Foreskin keratinocyte (primary cell): ENCODE measurements at places on chromosomes 16 and 17.

DNA sequence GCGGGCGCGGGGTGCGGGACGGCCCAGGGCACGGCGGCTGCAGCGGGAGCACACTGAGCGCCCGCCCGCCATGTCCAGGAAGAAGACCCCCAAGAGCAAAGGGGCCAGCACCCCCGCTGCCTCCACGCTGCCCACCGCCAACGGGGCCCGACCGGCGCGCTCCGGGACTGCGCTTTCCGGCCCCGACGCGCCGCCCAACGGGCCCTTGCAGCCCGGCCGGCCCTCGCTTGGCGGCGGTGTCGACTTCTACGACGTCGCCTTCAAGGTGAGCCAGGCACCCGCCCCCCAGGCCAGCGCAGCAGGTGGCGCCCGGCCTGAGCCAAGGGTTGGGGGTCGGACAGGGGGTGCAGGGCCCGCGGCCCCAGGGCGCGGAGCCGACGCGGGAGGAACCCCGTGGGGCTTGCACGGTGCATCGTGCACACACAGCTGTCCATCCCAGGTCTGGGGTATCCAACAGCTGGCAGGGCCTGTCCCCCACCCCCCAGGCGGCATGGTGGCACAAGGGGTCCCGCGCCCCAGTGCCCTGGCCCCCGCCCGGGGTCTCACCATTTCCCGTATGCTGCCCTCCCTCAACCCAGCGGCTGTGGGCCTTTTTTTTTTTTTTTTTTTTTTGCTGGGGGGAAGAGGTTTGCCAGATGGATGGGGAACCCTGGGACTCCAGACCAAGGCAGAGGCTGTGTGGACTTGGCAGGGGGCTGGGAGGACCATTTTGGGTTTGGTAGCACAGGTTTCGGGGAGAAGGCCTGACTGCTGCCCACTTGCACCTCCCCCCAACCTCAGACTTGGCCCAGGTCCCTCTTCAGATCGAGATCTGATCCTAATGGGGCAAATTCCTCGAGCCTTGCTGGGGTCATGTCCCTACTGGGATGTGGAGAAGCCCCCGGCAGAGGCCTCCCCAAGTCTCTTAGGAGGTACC is 547 bp downstream of the RAB26 start:
- DNase-seq: no peak

DNA sequence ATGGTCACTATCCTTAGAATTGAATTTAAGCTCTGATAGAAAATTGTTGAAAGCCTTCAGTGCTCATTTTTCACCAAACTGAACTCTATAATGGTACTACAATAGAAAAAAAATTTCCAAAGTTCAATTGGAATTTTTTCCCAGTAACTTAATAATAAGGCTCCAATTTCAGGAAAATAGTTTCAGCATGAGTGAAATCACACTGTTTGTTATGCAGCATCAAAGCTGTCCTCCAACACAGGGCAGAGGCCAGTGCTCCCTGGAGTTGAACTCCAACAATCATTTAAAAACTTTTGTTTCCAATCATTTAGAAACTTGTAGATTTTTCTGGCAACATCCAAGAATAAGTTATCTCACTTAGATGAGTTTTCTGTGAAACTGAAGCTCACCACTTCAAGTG is 103.1 kb upstream of the HSBP1 start:
- DNase-seq: no peak

DNA sequence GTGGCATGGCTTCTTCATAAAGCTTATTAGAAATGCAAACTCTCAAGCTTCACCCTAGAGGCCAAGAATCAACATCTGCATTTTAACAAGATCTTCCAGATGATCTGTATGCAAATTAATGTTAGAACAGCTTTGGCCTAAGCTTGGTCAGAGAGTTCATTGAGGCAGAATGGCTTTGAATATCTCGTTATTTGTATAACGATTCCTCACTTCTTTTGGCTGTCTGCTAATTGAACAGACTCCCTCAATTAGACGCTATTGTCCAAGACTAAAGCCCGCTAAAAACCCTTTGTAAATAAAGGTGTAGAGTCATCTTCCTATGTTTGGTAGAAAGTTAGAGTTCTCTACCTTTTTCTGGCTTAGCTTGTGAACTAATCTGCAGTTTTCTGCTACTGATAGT is 1453.7 kb downstream of the CDH8 start:
- DNase-seq: no peak

GRCh38 chr16:85554889-85555718 is 58.0 kb upstream of the GSE1 start:
- DNase-seq: peak; percentile 34

DNA sequence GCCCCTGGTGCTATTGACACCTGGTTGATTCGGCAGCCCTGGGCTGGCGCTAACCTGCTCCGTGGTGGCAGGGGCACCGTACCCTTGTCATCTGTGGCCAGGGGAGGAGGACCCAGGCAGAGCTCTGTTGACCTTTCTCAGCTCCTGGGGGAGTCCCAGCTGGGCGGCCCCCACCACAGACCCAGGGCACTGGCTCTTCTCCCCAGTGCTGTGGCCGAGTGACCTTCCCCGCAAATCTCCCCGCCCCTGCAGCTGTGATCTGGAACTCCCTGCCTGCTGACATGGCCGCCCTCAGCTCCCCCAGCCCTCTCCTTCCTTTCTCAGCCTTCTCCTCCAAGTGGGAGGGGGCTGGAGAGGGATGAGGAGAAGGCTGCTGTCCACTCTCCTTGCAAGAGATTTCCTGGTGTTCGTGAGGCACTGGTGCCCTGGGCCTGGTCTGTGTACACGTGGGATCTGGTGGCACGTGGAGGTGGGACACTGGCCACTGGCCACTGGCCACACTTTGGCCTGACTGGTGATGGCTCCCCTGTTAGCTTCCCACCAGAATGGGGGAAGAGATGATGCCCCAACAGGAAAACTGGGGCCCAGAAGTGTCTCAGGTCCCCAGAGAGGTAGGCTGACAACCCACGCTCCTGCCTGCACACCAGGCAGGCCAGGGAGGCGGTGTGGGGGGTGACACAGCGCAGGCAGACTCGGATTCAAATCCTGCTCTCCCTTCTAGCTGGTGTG is 8.2 kb downstream of the FMNL1 start:
- no peak for DNase-seq

DNA sequence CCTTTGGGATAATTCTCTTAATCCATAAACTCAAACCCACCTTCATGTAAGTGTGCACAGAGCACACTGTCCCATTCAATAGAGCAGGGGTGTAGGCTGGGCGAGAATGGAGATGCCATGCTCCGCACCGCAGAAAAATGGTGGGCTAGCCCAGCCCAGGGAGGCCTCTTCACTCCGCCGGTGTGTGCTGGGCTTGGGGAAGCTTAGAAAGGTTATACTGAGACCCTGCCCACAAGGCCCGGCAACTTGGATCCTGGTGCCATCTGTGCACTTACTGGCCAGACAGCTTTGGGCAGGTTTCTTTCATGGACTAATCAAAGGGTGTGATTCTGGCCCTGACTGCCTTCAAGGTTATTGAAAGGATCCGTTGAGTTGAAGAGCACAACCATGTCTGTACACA is 3.7 kb upstream of the STAT5A start:
- no peak for DNase-seq

DNA sequence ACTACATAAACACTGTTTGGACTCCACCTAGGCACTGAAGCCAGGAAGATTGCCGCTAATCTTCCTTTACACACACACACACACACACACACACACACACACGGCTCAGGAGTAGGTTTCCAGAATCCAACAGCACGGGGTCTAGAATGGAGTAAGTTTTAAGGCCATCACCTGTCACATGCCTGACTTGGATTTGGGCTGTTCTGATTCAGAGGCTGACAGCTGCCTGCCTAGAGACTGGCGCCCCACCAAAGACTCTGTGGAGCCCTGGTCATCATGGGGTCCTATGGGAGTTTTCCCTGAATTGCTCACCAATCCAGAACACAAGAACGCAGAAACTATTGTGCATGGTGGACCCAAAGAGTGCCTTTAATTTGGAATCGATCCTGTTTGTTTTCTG is 10.9 kb downstream of the CDRT4 start:
- no peak for DNase-seq

- DNase-seq: no peak
These were observed 17.7 kb downstream of the RAI1 start for GRCh38 chr17:17698869-17699351.

- no peak for DNase-seq
These were observed 284.2 kb downstream of the SNX29 start for GRCh38 chr16:12260647-12261262.

DNA sequence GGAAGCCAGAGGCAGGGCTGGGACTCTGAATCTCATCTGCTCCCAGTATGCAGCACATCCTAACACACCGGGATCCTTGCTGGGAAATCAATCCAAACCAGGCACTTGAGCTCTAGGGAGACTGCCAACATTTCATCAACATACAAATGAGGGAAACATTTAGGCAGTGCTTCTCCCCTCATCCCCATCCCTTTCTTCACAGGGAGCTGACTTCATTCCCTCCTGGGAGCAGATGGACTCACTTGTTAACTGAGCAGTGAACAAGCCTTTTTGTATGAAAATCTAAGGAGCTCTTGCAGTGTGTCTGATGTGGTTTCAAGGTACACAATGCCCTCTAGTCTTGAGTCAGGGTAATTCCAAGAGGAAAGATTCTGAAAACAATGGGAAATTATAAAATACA is 96.3 kb downstream of the TMEM114 start:
- no peak for DNase-seq

DNA sequence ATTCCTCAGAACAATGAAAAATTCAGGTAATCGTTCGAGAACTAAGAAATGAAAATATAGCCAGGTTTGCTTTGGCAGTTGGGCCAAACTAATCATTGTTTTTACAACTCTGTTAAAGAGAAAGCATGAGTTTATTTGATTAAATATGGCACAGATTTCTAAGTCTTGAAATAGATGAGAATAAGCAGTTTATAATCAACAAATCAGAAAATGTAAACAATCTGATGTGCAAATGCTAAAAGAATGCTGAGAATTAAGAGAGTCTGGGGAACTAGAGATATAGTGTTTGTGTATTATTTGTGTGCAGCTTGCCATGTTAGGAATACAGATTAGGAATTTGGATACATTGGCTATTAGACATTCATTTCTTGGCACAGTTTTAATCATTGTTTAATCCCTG is 212.5 kb downstream of the TANC2 start:
- DNase-seq: no peak

DNA sequence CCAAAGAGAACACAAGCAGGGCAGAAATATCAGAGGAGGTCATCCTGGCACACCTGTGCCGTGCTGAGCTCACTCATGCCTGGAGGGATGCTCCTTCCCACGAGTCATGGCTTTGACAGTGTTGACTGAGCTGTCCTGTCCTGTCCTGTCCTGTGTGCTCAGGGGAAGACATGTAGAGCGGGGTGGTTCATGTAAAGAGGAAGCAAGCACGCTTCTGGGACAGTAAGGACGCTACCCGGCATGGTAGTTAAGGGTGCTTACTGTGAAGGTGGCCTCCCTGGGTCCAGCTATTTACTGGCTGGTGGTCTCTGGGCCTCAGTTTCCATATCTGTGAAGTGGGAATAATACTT is 398 bp downstream of the LGALS9 start:
- peak; percentile 71 for DNase-seq

GRCh38 chr16:2208308-2208707 is 2.4 kb downstream of the BRICD5 start:
- no peak for DNase-seq

DNA sequence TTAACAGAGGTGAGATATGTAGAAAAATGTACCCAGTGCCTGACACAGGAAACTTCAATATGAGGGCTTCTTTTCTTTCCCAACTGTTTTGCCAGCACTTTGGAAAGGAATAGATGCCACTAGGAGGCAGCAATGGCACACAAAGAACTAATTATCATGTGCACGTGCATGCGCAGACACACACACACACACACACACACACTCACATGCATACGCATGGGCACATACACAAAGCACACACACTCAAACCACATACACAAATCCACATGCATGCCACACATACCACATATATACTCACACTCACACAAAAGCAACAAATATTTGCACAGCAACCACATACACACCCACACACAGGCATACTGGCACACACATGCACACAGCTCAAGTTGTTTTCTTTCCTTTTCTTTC is 8.8 kb upstream of the CEP112 start:
- peak; percentile 68 for DNase-seq

DNA sequence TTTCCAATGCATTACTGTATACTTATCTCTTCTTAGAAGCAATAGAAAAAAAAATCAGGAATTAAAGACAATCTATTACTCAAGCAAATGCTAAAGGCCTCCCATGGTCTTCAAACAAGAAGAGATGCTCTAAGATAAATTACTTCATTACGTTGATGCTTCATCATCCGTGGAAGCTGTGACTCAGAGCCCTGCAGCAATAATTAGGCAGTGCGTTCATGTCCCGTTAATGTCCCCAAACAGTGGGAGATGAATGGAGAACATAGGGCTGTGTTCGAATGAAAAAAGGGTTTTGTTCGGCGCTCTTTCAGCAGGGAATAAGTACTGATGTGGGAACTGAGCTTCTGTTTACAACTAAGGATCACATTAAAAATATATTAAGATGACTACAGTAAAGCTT is 15.9 kb upstream of the PDXDC1 start:
- DNase-seq: peak; percentile 29

GRCh38 chr16:67773569-67774456 is 32.5 kb downstream of the RANBP10 start:
- DNase-seq: no peak

DNA sequence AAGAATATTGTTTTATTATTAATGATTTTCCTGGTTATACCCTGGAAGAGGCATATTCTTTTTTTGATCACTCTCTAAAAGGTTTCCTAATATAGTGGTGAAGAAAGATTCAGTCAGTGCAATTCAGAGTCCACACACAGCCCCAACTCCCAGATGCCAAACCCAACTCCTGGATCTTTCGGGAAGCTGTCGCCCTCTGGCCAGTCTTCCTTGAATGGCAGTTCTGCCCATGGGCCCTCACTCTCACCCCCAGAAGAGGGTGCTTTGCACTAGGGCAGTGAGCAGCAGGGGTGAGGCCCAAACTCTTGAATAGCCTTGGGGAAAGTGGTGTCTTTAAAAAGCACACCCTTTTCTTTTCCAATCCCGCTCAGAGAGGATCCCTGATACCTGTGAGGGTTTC is 11.0 kb downstream of the KRT32 start:
- peak; percentile 28 for DNase-seq

GRCh38 chr17:20302246-20302917 is 165.0 kb downstream of the LGALS9B start:
- DNase-seq: no peak

GRCh38 chr16:14309001-14309886 is 238.1 kb downstream of the MRTFB start:
- peak; percentile 94 for DNase-seq

DNA sequence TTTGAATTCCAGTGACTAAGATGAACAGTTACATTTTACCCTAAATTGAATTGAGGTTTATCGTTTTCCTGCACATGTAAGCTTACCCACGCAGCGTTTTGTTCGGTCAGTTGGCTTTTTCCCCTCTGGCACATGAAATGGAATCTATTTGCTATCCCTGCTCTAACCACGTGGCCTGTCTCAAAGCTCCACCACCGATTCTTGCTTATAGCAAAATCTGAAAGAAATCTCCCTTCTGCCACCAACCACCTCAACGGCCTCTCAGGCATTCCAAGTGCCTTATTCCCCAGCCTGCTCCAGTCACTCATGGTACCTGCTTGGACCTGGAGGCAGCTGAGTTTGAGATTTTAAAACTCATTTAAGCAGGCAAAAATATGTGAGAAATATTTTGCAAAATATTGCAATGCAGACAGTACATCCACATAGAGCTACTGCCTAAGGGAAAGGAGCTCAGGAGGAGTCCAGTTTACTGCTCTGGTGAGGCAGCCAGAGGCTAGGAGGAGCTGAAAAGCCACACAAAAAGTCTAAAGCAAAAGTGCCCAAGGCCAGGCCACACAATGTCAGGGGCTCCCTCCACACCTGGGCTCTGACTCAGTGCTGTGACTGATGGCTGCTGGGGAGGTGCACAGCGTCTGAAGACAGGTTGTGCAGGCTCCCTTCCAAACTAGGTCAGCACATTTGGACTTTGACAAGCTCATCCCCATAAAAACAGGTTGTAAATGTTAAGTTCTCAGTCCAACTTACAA is 26.4 kb downstream of the ARHGAP17 start:
- DNase-seq: peak; percentile 75
